ENCODE measurements at places on chromosomes 11 and 22. TPM values are rescaled to one million over a fixed set of nuclear protein-coding genes. Genes with fewer than 3 reads are reported as not detected.

GRCh38 chr11:99069856-99070444 lies 49.2 kb downstream of the CNTN5 start:
- no peaks in the 10 kb centered on the region for H3K4me1 ChIP-seq
- no peak for DNase-seq
- no peak overlapping the region for H3K27ac ChIP-seq
- peak overlapping the region; percentile 74 for H3K4me3 ChIP-seq
- H3K27me3 ChIP-seq, result peaks cover 5% of the 10 kb centered on the region
- H3K36me3 ChIP-seq, result no peaks in the 10 kb centered on the region

DNA sequence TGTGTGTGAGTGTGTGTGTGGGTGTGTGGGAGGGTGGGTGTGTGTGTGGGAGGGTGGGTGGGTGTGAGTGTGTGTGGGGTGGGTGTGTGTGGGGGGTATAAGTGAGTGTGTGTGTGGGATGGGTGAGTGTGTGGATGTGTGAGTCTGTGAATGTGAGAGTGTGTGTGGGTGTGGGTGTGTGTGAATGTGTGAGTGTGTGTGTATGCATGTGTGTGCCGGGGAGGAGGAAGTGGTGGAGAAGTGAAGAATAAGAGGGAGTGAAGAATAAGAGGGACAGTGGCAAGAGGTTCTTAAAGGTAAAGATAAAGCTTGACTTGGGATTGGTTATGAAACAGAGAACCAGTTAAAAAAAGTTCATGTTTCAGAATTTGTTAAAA lies 54.0 kb downstream of the PRR5L start:
- H3K27ac ChIP-seq, result peak overlapping the region; percentile 86
- DNase-seq, result no peak
- no peak overlapping the region for H3K4me3 ChIP-seq
- H3K4me1 ChIP-seq, result peaks cover 49% of the 10 kb centered on the region
- no peaks in the 10 kb centered on the region for H3K27me3 ChIP-seq

GRCh38 chr22:24049978-24050377 lies 38.9 kb downstream of the CABIN1 start:
- H3K27me3 ChIP-seq, result no peaks in the 10 kb centered on the region
- DNase-seq, result no peak
- no peak overlapping the region for H3K27ac ChIP-seq
- peaks cover 12% of the 10 kb centered on the region for H3K4me1 ChIP-seq

DNA sequence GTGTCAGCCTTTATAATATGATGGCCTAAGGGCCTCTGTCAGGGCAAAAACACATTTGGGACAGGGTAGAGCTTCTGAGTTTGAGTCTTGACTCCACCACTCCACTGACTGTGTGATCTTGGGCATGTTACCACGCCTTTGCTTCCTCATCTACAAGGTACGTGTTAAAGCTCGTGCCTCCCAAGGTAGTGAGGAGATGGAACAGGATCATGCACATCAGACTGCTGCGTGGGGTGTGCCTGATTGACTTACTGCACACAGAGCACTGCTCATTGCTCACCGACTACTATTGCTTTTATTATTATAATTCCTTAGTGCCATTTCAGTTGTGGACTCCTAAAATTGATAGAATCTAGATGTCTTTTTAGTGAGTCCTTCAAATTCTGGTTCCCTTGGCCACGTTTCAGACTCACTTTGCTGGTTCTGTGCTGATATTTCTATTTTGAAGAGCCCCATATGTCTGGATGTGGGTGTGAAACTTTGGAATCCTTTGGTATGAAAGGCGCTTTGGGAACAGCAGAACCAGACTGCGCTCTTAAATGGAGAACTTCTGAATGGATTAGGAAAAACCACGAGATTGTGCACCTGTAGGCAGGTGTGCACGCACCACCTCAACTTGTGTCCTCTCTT lies 44.1 kb upstream of the RAB1B start:
- H3K4me3 ChIP-seq, result no peak overlapping the region
- H3K36me3 ChIP-seq, result peaks cover 28% of the 10 kb centered on the region
- no peak overlapping the region for H3K27ac ChIP-seq
- DNase-seq, result no peak
- no peaks in the 10 kb centered on the region for H3K27me3 ChIP-seq

GRCh38 chr11:119493712-119494111 lies 70.7 kb upstream of the THY1 start:
- H3K36me3 ChIP-seq, result no peaks in the 10 kb centered on the region
- H3K4me1 ChIP-seq, result peaks cover 7% of the 10 kb centered on the region
- H3K27me3 ChIP-seq, result peaks cover 26% of the 10 kb centered on the region
- no peak overlapping the region for H3K27ac ChIP-seq
- no peak for DNase-seq

OR52H1 gene
- not detected for total RNA-seq

Data from osteocyte (in vitro differentiated cells).